HFFc6 (cell line): ENCODE measurements at places on chromosomes 16 and 17. TPM values are rescaled to one million over a fixed set of nuclear protein-coding genes. Genes with fewer than 3 reads are reported as not detected.

DNA sequence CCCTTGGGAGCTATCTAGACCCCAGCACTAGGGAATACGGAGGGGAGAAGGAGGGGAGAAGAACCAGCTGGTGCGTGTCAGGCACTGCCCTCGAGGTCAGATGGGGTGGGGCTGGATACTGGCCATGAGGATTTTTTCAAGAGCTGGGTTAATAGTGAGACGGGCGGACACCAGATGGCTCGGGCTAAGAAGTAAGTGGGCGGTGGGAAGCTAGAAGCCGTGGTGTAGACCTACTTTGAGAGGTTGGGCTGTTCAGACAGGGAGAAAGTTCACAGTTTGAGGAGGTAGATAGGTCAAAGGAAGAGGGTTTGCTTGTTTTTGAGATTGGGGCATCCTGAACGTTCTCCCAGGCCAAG is 303.8 kb downstream of the SEC14L1 start:
- peak; percentile 48 for DNase-seq

DNA sequence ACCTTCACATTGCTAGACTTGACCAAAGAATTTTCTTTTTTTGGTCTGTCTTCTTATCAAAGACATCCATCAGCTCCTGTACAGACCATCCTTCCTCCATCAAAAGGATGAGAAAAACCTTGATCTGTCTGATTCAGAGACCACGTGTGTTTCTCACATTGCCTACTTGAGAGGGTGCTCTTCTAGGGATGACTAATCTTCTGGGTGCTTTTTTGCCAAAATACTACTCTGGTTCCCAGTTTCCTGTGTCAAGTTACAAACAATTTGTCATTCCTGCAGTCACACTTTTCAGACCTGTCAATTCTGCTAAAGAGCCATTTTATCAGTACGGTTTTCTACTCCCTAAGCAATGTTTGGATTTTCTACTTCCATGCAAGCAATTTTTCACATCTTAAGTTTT is 492.2 kb downstream of the CDH11 start:
- no peak for DNase-seq

DNA sequence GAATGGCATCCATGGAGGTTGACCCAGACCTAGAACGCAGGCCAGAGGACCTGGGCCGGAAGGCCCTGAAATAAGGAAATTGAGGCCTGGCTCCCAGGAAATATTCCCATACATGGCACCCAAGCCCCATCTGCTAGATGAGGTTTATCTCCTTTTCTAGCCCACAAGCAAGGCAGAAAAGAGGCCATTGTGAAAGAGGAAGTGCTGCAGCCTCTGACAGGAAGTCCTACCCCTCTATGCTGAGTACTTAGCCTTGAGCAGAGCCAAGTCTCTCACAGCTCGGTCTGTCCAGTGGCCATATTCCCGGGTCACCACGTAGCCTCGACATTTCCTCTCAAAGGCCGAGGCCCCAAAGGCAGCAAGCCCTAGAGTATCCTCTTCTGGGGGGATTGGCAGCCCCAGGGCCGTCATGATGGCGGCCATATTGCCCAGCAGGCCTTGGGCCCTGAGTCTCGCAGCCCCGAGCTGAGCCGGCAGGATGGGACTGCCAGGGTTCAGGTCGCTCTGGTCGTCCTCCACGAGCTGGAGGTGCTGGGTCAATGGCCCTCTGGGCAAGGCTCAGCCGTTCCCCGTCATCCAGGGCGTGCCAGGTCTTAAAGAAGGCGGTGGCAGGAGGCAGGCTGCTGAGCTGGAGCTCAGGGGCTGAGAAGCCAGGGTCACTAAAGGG is 7.8 kb downstream of the CTF1 start:
- no peak for DNase-seq

GRCh38 chr17:7748076-7748775 is 30.7 kb downstream of the DNAH2 start:
- DNase-seq: no peak

- DNase-seq: no peak
Observed at GRCh38 chr17:30809867-30810266, 14.6 kb downstream of the CRLF3 start.

DNA sequence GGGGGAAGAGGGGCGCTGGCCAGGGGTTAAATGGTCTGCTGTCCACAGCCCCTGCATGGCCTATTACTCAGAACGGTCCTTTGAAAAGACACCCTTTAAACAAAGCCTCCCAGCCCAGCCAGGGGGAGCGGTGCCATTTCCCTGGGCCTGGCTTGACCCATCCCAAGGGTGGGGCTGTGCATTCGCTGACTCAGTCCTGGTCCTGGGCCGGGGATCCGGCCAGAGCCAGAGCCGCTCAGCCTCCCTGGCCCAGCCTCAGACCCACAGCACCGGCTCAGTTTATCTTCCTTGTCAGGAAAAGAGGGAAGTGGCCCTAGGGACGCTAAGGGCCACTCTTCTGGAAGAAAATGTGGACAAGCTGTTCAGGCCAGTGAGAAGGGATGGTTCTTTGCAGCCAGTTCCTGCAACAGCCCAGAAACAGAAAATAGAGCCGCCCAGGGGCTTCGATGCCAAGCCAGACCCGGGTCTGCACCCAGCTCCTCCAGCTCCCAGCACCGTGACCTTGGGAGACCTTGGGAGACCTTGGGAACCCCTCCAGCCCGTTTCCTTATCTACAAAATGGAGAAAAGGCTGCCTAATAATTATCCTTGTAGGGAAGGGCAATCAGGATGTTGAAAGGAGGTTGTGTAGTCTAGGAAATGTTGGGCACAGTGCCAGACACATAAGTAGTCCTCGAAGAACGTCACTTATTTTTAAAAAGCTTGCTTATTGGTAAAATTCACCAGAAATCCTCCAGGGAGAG is 82.5 kb downstream of the ZDHHC7 start:
- DNase-seq: no peak

DNA sequence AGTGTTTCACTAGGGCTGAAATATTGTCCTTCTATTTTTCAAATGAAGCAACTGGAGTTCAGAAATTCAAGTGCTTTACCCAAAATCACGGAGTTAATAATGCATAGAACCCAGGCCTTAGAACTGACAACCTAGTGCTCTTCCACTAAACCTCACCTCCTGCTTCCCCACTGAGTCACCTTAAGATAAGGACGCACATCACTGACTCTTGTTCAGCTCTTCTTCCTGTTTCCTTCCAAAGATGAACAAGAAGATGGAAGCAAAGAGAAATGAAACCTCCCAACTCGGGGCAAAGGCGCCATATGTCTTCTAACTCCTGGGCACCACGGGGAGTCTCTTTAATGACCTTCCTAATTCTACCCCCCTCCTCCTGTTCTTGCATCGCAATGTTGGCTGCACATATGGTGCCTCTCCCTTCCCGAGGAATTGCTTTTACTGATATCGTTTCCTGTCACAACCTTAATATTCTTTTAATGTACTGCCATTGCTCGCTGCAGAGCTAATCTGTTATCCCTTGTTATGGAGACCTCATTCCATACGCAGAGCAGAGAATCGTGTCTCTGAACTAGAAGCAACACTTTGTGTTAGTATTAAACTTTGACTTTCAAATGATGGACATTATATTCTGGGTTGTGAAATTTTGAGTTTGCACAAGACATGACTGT is 591.4 kb downstream of the TMEM114 start:
- DNase-seq: no peak

- no peak for DNase-seq
Observed at GRCh38 chr16:30027588-30028437, 3.3 kb downstream of the TLCD3B start.

- no peak for DNase-seq
Observed at GRCh38 chr17:48579471-48579759, 1.3 kb upstream of the HOXB4 start.

GRCh38 chr16:48605518-48606110 is 4.4 kb downstream of the N4BP1 start:
- DNase-seq: no peak

- no peak for DNase-seq
Observed at GRCh38 chr17:67041941-67042899, 2.1 kb upstream of the CACNG1 start.

- DNase-seq: peak; percentile 14
Observed at GRCh38 chr17:81821603-81822311, 11.3 kb downstream of the MCRIP1 start.

DNA sequence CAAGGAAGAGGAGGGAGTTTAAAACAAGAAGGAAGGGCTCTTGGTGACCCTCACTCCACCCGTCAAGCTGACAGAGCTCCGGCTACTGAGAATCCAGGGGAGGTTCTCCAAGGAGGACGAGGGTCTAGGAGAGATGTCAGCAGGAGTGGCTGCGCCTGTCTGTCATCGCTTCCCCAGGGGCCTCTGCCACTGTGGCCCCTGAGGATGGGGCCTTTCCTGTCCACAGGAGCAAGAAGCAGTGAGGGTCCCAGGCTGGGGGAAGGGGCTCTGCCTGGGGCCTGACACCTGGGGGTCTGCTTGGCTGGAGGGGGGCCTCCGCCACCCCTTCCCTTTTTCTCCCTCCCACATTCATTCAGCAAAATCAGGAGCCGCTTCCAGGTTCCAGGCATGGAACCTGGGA is 66.5 kb upstream of the TNRC6C start:
- DNase-seq: no peak

- DNase-seq: no peak
Observed at GRCh38 chr16:84087001-84087400, 29.7 kb downstream of the MBTPS1 start.

DNA sequence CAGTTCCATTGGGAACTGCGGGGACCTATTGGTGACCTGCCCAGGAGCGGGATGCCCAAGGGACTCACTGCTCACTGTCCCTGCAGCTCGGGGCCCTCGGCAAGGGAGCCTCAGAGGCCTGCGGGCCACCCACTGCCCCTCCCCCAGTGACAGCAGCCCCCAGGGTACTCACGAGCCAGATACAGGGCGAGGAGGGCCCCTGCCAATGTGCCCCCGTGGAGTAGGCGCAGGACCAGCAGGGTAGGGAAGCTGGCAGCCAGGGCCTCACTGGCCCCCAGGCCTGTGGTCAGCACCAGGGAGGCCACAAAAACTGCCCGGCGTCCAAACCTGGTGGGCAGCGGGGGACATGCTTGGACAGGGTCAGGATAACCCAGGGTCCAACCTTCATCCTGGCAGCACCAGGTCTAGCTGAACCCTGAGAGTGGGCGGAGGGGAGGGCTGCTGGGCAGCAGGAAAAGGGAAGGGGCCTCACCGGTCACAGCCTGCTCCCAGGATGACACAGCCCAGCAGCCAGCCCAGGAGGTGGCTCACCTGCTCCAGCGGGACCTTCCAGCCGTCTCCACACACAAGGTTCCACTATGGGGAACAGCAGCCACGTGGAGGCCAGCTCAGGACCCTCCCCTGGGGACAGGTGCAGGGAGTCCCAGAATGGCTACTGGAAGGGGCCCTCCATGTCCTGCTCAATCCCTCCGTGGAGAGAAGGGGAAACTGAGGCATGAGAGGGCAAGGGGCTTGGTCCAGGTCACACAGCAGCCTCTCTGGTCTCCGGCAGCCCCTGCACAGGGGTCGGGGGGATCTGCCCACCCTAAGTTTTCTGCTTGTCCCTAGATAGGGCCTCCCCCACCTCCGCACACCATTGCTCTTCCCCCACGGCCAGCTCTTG is 855 bp downstream of the SLC22A31 start:
- DNase-seq: no peak

- no peak for DNase-seq
Observed at GRCh38 chr17:82092995-82093751, 4.9 kb downstream of the FASN start.

- DNase-seq: no peak
Observed at GRCh38 chr16:21654881-21655280, 2.5 kb upstream of the IGSF6 start.

DNA sequence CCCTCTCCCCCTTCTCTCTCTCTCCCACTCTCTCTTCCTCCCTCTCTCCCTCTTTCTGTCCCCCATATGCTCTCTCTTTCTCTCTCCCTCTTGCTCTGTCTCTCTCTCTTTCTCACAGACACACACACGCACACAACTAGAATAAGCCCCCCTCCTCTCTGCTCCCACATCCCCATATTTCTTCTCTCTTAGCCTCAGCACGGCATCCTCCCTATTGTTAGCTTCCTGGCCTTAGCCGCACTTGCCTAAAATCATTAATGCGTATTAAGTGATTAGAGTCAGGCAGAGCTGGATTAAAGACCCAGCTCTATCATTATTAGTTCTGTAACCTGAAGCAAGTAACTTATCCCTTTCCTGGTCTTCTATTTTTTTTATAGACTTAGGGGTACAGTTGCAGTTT is 319.0 kb upstream of the C16orf82 start:
- no peak for DNase-seq

GRCh38 chr17:75773121-75773807 is 8.3 kb upstream of the GALK1 start:
- no peak for DNase-seq

GRCh38 chr17:12566291-12566690 is 99.4 kb upstream of the MYOCD start:
- no peak for DNase-seq

DNA sequence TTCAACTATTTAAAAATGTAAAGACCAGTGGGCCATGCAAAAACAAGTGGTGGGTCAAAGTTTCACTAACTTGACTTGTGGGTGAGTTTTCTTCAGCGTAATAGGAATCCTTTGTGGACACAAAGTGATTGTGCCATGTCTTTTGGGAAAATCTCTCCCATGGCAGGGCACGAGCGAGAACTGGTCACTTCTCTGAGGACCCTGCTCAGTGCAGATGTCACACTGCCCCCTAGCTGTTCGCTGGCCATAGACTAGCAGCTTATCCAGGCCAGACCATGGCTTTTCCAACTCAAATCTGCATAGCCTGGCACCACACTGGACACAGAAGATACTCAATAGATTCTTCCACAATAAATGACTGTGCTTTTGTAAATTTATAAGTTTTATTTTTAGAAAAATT is 306.0 kb upstream of the CCL2 start:
- DNase-seq: no peak

GRCh38 chr17:38705803-38706504 is 881 bp downstream of the MLLT6 start:
- no peak for DNase-seq

The GAST gene
- total RNA-seq: not detected in 3 replicates

The ACSM2A gene
- total RNA-seq: not detected in 3 replicates

The TBC1D28 gene
- total RNA-seq: not detected in 2 replicates

The ETV4 gene
- total RNA-seq: 4.2 to 6.4 TPM (median 5.8 TPM) in 3 replicates

The UTS2R gene
- not detected in 3 replicates for total RNA-seq

The CBX1 gene
- 54.5 to 74.1 TPM (median 67.3 TPM) in 3 replicates for total RNA-seq

The C17orf50 gene
- total RNA-seq: not detected in 3 replicates

The MYH8 gene
- total RNA-seq: not detected in 3 replicates

The PRR35 gene
- total RNA-seq: not detected in 3 replicates

The SMIM36 gene
- total RNA-seq: not detected in 2 replicates
